ENCODE measurements at places on chromosomes 6 and 20.

- no peak for DNase-seq
Observed at GRCh38 chr6:119566546-119567260, 217.1 kb upstream of the MAN1A1 start.

DNA sequence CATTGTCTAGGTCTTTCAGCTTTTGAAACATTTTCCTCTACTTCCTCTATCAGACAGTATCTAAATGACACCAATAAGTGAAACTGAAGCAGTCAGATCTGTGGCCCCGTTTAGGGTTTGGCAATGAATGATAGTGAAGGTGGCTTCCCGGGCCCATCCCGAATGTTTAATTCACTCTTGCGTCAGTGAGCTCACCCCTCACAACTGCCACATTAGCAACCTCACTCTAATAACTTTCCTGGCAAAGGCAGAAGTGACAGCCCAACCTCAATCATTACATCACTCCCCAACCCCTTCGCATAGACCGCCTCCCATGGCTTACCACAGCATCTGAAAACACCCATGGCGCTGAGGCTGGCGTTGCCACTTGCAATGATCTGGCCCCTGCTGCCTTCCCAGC, 92.4 kb upstream of the CD83 start:
- DNase-seq = no peak

DNA sequence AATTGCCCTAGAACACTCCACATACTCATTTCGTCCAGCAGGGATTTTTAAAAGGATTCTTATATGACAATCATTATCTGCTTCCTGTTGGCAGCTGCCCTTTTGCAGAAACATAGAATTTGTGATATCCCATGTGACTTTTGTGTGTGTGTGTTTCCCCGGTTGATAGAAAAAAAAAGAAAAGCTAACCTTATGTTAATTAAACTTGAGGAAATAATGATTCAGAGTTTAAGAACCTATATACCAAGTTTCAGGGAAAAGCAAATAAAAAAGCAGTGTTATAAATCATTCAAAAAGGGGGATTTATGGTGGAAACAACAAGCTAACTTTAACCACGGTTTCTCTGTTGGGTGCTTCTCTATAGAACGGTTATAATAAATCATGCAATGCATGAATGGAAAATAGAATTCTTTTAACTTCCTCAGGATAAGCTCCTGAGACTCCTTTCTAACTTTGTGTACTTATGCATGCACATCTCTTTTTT, 826.9 kb upstream of the EYS start:
- no peak for DNase-seq

DNA sequence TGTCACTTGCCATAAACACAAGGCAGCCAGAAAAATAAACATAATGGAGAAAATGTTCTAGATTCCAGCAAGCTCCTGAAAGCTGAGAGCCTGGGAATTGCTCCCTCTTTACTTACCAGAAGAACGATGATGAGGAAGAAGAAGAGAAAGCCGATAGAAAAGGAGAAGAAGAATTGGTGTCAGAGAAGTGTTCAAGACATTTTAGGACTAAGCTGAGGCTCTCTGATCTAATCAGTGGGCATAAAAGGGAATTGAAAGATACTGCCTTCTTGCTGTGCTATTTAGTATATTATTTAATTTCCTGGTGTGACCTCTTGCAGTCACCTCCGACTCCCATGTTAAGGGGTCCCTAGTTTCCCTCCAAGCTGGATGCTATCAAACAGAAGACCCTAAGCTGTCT, 316.6 kb upstream of the JARID2 start:
- no peak for DNase-seq

DNA sequence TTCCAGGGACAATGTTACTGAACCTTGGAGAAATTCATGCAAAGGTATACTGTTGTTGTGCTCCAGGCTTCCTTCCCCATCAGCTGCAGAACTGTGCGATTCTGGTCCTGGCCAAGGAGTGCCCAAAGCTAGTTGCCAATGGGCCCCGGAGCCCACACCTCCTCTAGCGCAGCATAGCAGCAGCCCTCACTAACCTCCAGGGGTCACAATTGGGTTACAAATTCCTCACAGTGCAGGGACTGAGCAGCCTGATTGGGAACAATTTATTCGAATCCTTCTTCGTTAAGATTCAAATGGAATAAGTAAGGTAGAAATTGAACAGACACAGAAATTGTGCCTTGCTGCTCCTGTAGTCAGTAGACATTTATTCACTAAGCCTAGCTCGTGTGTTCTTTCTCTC, 284.9 kb downstream of the PRKN start:
- DNase-seq = peak; percentile 2
